GM12878 (cell line): ENCODE measurements at places on chromosomes 12 and 14.

GRCh38 chr14:77031759-77032490, 3.4 kb upstream of the IRF2BPL start:
- DNase-seq = no peak

DNA sequence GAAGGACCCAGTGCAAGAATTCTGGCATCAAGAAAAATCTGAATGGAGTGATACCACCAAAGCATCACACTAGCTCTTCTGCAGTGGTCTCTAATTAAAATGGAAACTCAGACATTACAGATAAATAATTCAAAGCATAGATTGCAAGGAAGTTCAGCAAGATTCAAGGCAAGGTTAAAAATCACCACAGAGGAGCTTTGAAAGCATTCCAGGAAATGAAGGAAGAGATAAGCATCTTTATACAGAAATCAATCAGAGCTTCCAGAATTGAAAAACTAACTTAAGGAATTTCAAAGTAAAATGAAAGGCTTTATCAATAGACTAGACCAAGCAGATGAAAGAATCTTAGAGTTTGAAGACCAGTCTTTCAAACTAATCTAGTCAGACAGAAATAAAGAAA, 20.4 kb upstream of the GLIPR1 start:
- DNase-seq = no peak

DNA sequence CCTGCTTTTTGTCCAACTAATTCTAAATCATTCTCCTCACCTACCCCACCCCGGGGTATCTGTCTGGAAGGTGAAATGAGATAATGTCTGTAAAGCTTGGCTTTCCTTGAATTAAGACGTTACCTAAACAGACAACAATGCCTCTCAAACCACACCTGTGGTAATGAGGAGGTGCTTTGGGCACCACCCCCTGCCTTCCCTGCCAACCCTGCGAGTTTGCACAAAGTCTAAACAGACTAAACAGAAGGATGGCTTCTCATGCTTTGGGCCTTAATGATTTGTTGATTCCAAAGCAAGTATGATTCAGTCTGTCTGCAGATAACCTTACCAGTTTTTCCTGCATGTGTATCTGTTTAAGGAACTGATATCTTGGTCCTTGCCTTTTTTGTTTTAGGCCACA, 82.4 kb downstream of the ZFC3H1 start:
- DNase-seq = no peak

- no peak for DNase-seq
Observed at GRCh38 chr14:22303589-22304195, 285.3 kb downstream of the DAD1 start.

DNA sequence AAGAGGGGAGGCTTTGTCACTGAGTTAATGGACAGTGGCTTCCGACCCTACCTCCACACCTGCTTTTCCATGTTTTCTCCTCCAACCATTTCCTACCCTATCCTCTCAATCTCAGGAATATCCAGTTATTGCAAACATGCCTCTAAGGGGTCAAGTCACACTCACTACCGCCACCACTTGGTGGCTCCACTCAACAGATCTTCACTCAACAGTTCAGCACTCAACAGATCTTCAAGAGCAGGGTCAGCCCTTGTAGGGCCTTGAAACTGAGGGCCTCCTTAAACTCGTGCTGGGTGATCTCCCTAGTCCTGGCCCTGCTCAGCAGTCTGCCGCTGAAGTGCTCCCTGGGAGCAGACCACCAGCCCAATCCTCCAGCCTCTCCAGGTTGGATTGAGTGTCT, 14.2 kb downstream of the ZNF641 start:
- no peak for DNase-seq

- no peak for DNase-seq
Observed at GRCh38 chr12:9064201-9064814, 51.4 kb downstream of the A2M start.

- no peak for DNase-seq
Observed at GRCh38 chr12:63882844-63883243, 38.3 kb downstream of the SRGAP1 start.

- no peak for DNase-seq
Observed at GRCh38 chr14:93056166-93056839, 59.4 kb downstream of the ITPK1 start.

- no peak for DNase-seq
Observed at GRCh38 chr14:76971549-76971948, 57.0 kb downstream of the IRF2BPL start.

DNA sequence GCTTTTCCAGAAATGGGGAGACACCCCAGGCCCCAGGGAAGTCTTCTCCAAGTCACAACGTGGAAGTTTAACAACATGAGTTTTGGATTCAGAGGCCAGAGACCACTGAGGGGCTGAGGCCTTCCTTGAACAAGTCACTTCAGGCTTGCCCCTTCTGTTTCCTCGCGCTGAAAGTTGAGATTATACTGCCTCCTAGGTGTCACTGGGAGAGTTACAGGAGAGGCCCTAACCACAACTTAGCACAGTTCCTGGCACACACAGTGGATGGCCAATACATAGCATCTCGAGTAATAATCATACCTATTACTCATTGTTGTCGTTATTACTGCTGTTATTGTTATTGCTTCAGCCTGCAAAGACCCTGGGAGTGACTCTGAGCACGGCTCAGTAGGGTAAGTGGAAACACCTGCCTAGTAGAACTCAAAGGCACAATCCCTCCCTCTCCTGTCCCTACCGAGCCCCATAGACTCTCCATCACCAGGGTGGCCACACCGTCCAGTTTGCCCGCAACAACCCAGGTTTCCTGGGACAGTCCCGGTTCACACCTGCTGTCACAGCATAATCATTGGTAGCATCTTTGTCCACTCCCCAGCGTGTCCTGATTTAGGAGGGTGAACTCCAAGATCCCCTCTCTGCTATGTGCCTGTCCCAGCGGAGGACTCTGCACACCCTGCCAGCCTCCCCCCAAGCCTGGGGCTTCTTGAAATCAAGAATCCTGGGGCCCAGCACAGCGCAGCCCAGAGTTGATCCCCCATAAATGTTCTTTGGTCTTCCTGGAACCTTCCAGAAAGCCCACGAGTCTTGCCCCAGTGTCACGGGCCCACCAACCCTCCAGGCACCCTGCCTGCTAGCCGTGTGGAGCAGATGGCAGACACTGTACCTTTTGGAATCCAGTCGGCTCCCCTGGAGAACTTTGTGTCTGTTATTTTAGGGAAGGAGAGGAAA, 85.0 kb downstream of the SYNE3 start:
- DNase-seq = no peak

GRCh38 chr12:8987685-8988084, 1.7 kb upstream of the KLRG1 start:
- no peak for DNase-seq

DNA sequence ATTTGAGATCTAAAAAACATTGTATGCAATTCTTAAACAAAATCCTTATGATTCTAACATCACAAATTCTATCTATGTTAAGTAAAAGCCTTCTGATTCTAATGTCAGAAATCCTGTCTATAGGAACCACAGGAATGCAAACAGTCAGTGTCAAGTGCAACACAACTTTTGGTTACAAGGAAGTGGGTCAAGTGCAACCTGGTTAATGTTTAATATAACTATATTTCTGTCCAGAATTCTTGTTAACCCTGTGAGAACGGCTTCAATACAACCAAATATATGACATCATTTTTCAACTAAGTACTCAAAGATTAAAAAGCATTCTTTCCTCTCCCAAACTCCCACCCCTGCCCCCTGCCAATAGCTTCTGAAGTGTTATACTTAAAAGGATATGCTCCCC, 107.9 kb upstream of the PLEKHA5 start:
- no peak for DNase-seq

- DNase-seq = no peak
Observed at GRCh38 chr12:65449400-65449799, 170.9 kb downstream of the MSRB3 start.

- no peak for DNase-seq
Observed at GRCh38 chr14:95143808-95144620, 13.3 kb downstream of the DICER1 start.

GRCh38 chr14:65007202-65007601, 20.5 kb downstream of the FNTB start:
- DNase-seq = no peak

GRCh38 chr14:56490379-56490778, 89.2 kb upstream of the TMEM260 start:
- DNase-seq = no peak

DNA sequence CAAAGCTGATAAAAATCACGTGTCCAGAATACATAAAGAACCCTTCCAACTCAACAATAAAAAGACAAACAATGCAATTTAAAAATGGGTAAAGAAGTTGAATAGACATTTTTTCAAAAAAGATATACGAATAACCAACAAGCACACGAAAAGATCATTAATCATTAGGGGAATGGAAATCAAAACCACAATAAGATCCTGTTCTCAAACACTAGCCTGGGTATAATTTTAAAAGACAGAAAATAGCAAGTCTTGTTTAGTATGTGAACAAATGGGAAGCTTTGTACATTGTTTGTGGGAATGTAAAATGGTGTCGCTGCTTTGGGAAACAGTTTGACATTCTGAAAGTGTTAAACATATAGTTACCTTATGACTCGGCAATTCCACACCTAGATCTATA, 86.3 kb upstream of the LMNTD1 start:
- no peak for DNase-seq

GRCh38 chr14:66979101-66979974, 209.9 kb upstream of the GARIN2 start:
- DNase-seq = no peak

- DNase-seq = no peak
Observed at GRCh38 chr14:76580967-76581366, 180.3 kb upstream of the VASH1 start.

DNA sequence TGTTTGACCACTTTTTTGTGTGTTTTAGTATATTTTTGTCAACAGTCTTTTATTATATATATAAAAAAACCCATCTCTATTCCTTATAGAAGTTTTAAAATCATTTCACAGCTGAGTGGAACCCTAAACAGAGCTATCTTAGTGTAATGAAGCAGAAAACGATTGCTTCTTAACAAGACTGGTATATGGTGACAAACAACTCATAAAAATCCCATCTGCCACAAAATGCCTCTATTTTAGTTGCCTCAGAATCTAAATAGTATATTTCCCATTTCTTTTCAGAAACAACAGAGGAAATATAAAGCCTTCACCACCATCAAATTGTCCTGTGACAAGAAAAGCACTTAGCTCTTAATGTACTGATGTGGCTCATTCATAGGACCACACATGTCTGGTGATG, 322.4 kb downstream of the ATP23 start:
- no peak for DNase-seq

DNA sequence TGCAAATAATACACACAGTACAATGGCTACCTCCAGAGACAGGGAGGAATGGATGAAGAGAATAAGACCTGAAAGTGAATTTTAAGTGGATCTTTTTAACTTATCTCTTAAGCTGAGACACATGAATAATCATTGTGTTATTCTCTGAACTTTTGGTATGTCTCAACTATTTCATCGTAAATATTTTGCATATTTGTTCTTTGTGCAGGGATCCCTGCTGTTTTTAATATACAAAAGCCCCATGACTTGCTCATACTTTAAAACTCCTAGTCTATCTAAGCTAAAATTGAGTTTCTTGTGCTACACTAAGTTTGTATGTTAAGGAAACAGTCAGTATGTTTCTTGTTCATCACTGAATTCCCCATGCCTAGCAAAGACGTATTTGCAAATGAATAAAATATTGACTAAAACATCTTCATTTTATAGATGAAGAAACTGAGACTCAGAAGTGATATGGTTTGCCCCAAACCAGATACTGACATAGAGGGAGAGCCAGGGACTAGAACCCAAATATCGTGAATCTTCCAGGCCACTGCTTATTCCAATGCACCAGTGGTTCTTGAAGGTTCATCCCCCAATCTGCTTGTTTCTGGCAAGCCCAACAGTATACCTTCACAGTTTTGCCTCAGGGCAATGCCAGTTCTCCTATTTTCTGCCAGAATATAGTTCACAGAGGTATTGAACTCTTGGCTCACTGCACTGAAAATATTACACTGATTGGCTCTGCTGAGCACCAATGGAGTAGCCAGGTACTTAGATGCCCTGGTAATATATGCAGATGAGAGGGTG, 356.9 kb downstream of the MED13L start:
- no peak for DNase-seq

DNA sequence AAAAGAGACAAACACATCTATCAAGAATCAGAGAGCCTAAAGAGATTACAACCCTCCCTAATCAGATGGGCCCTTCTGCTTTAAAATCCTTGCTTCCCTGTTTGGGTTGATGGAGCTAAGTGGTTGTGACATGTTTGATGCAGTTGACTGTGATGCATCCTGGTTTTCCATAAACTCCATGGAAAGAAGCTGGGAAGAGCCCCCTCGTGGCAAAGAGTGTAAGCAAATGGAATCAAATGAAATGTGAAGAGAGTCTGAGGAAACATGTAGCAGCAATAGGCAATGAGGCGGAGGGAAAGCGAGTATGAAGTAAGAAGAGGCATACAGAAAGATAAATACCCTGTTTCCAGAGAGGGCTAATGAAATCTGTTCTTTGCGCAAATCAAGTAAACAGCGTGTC, 70.4 kb upstream of the SLCO1C1 start:
- no peak for DNase-seq

GRCh38 chr14:79781882-79782281, 429.4 kb downstream of the DIO2 start:
- DNase-seq = no peak

GRCh38 chr14:70663707-70664179, 22.0 kb downstream of the TTC9 start:
- peak; percentile 90 for DNase-seq

DNA sequence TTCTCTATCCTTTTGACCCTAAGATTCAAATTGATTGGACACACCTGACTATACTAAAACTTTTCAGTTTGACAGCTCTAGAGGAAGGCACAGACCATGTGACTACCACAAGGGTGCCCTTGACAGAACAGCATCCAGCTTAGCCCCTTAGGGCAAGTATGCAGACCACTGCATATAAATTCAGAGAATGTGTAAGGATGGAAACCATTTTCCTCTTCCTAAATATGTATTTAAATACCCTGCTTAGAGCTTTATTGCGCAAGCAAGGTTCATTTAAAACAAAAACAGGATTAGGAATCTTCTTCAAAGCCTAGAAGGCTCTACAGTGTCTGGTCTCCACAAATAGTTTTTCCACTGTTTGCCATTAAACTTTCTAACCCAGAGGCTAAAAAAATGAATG, 202.8 kb downstream of the MED13L start:
- DNase-seq = no peak

GRCh38 chr14:64683264-64683663, 21.0 kb upstream of the PLEKHG3 start:
- no peak for DNase-seq

DNA sequence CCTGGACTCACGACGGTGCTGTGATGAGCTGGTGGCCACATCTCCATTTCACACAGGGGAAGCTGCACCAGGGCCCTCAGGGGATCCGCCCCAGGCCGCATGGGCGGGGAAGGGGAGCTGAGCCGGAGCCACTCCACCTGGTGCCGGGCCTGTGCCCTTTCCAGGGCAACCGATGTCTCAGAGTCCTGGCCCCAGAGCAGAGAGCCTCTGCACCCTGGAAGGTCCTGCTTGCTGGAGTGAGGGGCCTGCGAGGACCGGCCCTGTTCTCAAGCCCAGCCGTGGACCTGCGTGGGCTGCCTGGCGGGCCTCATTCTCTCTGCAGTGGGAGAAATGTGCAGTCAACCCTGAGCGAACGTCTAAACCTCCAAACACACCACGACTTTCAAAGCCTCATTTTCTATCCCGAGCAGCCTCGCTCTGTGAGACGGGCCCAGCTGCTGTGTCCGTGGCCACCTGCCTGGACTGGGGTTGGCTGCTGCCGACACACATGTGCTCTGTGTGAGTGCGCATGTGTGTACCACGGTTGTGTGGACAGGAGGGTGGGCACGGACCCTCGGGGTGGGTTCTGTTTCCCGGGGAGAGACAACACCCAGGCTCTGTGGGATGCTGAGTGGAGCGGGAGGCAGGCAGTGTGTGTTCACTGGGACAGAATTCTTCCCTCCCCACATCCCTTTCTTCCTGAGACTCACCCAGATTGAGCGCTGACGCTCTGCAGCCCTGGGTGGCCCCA, 163.5 kb downstream of the KIF26A start:
- no peak for DNase-seq
